ENCODE measurements at places on chromosomes 1 and 21.

GRCh38 chr1:223720971-223721591, 8.7 kb downstream of the CAPN2 start:
- DNase-seq = no peak

DNA sequence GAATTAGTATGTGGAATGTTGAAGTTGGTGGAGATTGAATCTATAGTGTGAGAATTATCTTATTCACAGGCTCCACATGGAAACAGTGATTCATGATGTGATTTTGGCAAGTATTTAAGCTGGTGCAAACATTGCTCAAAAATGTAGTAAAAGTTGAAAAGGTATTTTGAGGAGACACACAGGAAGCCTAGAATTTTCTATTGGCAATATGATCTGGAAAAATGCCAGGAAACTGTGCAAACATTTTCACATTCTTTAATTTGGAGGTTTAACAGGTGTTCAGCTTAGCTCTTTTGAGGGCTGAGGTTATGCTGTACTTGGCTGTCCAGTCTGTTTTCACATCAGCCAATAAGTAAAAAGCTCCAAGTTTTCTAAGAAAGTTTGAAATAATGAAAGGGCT, 327.3 kb downstream of the RWDD3 start:
- no peak for DNase-seq

DNA sequence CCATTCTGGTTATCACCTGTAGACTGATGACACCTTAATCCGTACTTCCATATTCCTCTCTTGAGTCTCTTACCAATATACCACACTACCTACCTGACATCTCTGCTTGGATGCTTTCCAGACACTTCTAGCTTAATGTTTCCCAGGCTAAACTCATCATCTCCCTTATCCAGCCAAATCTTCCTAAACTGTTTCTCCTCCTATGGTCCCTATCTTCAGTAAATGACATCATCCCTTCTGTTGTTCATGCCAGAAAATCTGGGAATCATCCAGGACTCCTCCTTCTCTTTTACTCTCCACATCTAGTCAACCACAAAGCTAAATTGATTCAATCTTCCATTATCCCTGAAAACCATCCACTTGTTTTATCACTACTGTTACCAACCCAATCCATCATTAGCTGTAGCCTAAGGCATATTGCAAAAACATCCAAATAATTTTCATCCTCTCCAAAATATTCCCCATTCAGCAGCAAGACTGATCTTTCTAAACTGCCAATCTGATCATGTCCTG, 464.1 kb upstream of the BEND5 start:
- DNase-seq = no peak

DNA sequence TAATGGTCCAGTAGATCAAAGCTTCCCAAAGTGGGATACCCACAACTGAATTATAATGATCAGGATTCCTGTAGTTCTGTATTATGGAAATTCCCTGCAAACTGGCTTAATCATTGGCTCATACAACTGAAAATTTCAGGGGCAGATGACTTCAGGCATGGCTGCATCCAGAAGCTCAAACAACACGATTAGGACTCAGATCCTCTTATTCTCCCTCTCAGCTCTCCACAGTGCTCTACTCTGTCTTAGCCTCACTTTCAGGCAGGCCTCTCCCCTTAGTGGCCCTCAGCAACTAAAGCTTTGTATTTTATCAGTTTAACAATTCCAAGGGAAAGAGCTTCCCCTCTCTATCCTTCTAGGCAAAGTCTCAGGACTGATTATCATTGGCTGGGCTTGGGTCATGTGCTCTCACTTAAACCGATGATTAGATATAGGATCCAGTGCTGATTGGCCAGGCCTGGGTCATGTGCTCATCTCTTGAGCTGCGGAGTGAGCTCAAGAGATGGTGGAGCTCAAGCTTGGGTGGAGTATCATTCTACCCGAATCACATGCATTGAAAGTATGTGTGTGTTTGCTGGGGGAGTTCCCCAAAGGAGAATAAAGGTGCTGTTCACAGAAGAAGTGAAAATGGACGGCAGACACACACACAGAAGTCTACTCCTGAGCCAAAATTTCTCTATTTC, 57.9 kb upstream of the RUNX3 start:
- peak; percentile 10 for DNase-seq

GRCh38 chr1:145720878-145721671, 1.8 kb downstream of the CD160 start:
- DNase-seq = peak; percentile 76

DNA sequence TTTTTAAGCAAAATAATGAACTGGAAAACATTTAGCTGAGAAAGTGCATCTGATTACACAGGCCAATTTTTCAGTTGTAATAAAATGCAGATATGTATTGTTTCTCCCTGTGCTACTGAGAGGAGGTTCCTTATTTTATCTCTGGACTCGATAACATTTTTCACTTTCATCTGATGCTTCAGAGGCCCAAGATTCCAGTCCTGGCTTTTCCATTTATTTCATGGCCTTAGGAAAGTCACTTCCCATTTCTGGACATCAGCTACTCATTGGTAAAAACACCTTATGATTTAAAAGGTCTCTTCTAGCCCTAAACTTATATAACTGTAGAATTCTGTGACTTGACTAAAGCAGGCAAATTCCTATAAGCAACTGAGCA, 203.5 kb downstream of the HHAT start:
- no peak for DNase-seq

GRCh38 chr1:18716785-18717678, 86.4 kb downstream of the PAX7 start:
- no peak for DNase-seq

GRCh38 chr21:39630191-39630591, 17.5 kb downstream of the B3GALT5 start:
- DNase-seq = no peak

GRCh38 chr1:61284248-61284854, 202.0 kb downstream of the NFIA start:
- no peak for DNase-seq

- DNase-seq = peak; percentile 36
Observed at GRCh38 chr1:28540651-28541050, 12.2 kb upstream of the TRNAU1AP start.

DNA sequence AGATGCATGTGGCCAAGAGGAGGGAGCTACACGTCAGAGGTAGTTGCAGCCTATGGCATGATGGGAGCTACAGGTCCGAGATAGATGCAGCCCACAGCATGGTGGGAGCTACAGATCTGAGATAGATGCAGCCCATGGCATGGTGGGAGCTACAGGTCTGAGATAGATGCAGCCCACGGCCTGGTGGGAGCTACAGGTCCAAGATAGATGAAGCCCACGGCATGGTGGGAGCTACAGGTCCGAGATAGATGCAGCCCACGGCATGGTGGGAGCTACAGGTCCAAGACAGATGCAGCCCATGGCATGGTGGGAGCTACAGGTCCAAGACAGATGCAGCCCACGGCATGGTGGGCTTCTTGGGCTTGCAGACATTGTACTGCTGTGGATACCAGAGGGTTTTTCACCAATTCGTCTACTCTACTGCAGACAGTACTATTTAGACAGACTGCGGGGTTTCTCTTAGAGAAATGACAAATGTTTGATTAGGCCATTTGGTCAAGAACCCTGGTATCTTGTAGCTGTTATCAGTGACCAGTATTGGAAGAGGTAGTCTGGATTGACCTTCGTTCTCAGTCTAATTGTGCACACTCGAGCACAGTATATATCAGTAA, 127.4 kb downstream of the DHRS3 start:
- DNase-seq = no peak

- DNase-seq = no peak
Observed at GRCh38 chr1:63626222-63626621, 33.0 kb downstream of the PGM1 start.

DNA sequence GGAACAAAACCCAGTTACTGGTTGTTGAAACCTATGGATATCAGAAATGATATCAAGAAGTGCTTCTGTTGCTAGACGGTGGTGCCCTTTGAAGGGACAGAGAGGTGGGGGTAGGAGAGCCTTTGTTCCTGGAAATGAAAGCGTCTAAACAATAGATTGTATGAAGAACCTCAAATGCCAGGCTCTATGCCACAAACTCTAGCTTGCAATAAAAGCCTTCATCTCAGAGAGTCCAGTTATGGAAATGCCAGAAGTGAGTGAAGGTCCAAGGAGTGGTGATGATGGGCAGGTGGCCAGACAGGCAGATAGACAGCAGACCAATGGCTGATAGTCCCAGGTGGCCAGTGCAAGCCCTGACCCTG, 414.1 kb upstream of the PROX1 start:
- no peak for DNase-seq

DNA sequence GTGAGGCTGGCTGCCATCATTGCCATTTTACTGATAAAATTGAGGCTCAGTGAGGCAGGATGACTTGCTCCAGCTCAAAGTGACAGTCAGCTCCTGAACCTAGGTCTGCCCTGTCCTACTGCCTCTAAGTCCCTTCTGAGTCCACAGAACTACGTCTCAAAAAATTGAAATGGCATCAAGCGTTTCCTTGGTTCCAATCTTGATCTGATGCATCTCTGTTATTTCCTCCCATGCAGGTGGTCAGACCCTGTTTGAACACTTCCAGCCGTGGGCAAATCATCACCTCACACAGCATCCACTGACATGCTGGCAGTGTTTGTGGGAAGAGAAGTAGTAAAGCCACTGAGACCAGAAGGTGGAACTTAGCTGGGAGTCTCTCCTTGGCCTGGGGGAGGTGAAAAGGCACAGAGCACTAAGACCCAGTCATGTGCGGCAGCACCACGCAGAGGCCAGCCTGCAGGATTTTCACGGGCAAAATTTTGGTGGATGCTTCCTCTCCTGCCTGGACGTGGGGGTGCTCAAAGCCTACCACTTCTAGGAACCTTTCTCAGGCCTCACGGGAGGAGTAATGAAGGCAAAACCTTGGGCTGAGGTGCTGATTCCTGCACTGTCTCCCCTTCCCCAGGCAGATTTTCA, 7.8 kb upstream of the CPLANE2 start:
- DNase-seq = no peak

- no peak for DNase-seq
Observed at GRCh38 chr21:34580181-34580700, 34.7 kb downstream of the RCAN1 start.
